Adrenal gland (tissue), 19 donors: ENCODE measurements at places on chromosomes 6 and 20. TPM values are rescaled to one million over a fixed set of nuclear protein-coding genes. Genes with fewer than 3 reads are reported as not detected.
A peak's percentile ranks its signal among the peaks of the same experiment; 100 is the strongest.

GRCh38 chr6:150033207-150033771 lies 8.0 kb upstream of the RAET1L start:
- H3K27ac ChIP-seq, result no peak overlapping the region
- H3K4me1 ChIP-seq, result peaks cover 9% of the 10 kb centered on the region
- no peaks in the 10 kb centered on the region for H3K36me3 ChIP-seq
- H3K27me3 ChIP-seq, result peaks cover 19% of the 10 kb centered on the region
- H3K4me3 ChIP-seq, result no peak overlapping the region
- DNase-seq, result no peak

GRCh38 chr6:170032706-170033309 lies 258.1 kb downstream of the DLL1 start:
- no peak overlapping the region for H3K27ac ChIP-seq
- H3K4me1 ChIP-seq, result no peaks in the 10 kb centered on the region
- no peaks in the 10 kb centered on the region for H3K36me3 ChIP-seq

SNAI1 gene
- 2.6 TPM for polyA plus RNA-seq

SYCP2 gene
- 2.2 TPM for polyA plus RNA-seq

GRCh38 chr6:43907789-43908472 lies 137.9 kb downstream of the VEGFA start:
- H3K27ac ChIP-seq, result no peak overlapping the region
- H3K36me3 ChIP-seq, result no peaks in the 10 kb centered on the region
- H3K4me3 ChIP-seq, result no peak overlapping the region
- no peaks in the 10 kb centered on the region for H3K4me1 ChIP-seq

C6orf163 gene
- polyA plus RNA-seq, result 4.5 TPM

EPPIN gene
- not detected for polyA plus RNA-seq

POLH gene
- 1.5 TPM for polyA plus RNA-seq

GRCh38 chr6:164337024-164337924 lies 922.8 kb downstream of the QKI start:
- H3K4me3 ChIP-seq, result no peak overlapping the region
- no peaks in the 10 kb centered on the region for H3K4me1 ChIP-seq
- DNase-seq, result no peak
- H3K27ac ChIP-seq, result no peak overlapping the region
- H3K36me3 ChIP-seq, result no peaks in the 10 kb centered on the region

DNA sequence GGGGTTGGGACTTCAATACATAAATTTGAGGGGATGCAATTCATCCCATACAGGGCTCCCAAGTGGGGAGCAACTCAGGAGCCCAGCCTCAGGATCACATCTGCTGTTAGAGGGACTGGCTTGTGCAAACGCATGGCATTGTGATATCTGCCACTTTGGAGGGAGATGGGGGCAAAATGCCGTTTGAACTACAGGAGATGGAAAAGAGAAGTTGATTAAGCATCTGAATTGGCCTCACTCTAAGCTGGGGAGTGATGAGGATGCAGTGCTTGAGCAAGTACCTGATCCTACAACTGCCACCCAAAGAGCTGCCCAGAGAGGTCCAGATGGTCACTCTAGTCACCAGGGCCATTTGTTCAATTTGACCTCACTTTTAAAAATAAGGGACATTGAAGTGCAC lies 2.0 kb downstream of the LY86 start:
- H3K36me3 ChIP-seq, result no peaks in the 10 kb centered on the region
- DNase-seq, result no peak
- H3K27me3 ChIP-seq, result no peaks in the 10 kb centered on the region

- no peak overlapping the region for H3K4me3 ChIP-seq
- H3K27me3 ChIP-seq, result no peaks in the 10 kb centered on the region
- no peaks in the 10 kb centered on the region for H3K4me1 ChIP-seq
- H3K27ac ChIP-seq, result no peak overlapping the region
These were observed 51.2 kb upstream of the LYRM2 start for GRCh38 chr6:89689732-89690131.

LSM2 gene
- 42.8 TPM for polyA plus RNA-seq

DNA sequence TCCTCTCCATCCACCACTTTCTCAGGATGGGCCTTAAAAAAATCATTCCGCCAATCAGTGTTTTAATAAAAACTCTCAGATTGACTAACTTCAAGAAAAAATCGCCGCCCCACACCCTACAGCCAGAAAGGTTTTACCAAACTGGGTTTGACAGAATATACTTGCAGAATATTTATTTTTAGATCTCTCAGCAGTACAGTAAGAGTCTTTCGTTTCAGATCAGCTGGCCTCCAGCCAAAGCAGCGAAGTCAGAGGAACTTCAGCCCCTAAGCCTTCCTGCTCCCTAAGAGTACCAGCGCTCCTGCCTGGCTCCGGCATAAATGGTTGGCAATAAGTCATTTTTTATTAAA lies 24.7 kb downstream of the TBC1D7 start:
- no peaks in the 10 kb centered on the region for H3K27me3 ChIP-seq
- H3K4me1 ChIP-seq, result peaks cover 17% of the 10 kb centered on the region
- peak; percentile 84 for DNase-seq
- no peak overlapping the region for H3K4me3 ChIP-seq
- no peak overlapping the region for H3K27ac ChIP-seq

- H3K4me1 ChIP-seq, result peaks cover 11% of the 10 kb centered on the region
- H3K27ac ChIP-seq, result no peak overlapping the region
- DNase-seq, result no peak
- no peak overlapping the region for H3K4me3 ChIP-seq
These were observed 99.2 kb downstream of the EDN3 start for GRCh38 chr20:59399426-59400099.

DNA sequence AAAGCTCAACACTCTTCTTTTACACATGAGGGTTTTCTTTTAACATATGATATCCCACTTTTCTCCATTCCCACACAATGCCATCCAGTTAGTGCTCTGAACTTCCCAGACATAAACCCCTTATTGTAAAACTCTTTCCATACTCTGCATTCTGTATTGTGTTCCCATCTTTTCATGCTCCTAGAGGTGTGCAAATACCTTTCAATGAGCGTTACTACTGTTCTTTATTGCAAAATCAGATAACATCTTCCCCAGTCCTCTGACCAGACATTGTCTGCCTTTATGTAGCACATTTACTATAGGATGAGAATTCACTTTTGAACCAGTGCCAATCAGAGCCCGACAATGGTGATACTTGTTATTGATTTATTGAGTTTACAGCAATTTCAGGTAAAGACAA lies 296.2 kb downstream of the GRIK2 start:
- H3K36me3 ChIP-seq, result no peaks in the 10 kb centered on the region
- H3K4me1 ChIP-seq, result no peaks in the 10 kb centered on the region
- H3K27me3 ChIP-seq, result no peaks in the 10 kb centered on the region
- DNase-seq, result no peak
- no peak overlapping the region for H3K27ac ChIP-seq

GRCh38 chr20:12570371-12570770 lies 438.4 kb upstream of the SPTLC3 start:
- H3K27ac ChIP-seq, result no peak overlapping the region
- no peak overlapping the region for H3K4me3 ChIP-seq
- no peak for DNase-seq
- H3K36me3 ChIP-seq, result no peaks in the 10 kb centered on the region
- H3K4me1 ChIP-seq, result no peaks in the 10 kb centered on the region

CYB5R4 gene
- polyA plus RNA-seq, result 2.9 TPM

BAG2 gene
- 2.6 TPM for polyA plus RNA-seq

- no peak overlapping the region for H3K4me3 ChIP-seq
- no peak overlapping the region for H3K27ac ChIP-seq
- no peaks in the 10 kb centered on the region for H3K27me3 ChIP-seq
- DNase-seq, result no peak
- H3K4me1 ChIP-seq, result no peaks in the 10 kb centered on the region
These were observed 110.1 kb upstream of the GPR6 start for GRCh38 chr6:109867970-109868358.

AVP gene
- polyA plus RNA-seq, result not detected

BAK1 gene
- polyA plus RNA-seq, result 17.3 TPM

DNA sequence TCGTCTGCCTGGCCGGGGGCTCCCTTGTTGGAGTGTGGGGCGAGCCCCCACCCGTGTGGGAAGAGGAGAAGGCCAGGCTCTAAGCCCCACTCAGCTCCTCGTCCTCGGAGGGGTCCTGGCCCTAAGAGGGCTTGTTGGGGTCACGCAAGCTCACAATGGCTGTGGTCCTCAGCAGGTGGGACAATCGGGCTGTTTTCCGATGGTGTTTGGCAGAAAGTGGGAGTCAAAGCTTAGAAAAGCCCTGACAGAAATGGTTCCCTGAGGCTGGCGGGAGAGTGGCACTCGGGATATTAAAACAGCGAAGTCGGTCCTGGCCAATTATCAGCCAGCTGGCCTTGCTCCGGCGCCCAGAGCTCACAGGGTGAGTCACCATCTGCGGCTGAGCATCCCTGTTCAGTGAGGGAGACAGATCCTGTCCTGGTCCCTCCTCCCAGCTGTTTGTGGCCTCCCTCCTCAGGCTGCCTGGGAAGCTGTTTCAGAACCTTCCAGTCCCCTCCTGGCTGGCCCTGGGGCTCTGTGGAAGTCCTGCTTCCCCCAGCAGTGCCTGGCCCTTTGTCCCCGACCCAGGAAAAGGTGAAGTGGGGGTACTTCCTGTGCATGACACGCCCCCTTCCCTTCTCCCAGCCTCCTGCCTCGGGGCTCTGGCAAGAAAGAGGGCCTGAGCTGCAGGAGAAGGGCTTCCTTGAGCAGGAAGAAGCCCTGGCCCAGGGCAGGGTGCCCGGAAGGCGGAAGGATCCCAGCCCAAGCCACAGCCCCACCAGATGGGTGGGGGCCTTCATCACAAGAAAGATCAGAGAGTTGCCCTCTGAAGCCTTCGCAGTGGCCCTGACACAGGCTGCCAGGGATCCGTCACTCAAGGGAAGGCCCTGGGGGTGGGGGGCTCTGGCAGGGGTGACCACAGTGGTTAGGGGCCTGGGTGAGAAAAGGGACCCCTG lies 53.6 kb upstream of the BHLHE23 start:
- no peak overlapping the region for H3K4me3 ChIP-seq
- peak; percentile 28 for DNase-seq
- peaks cover 26% of the 10 kb centered on the region for H3K27me3 ChIP-seq
- H3K4me1 ChIP-seq, result no peaks in the 10 kb centered on the region
- H3K27ac ChIP-seq, result no peak overlapping the region

GDAP1L1 gene
- 2.4 TPM for polyA plus RNA-seq

DNA sequence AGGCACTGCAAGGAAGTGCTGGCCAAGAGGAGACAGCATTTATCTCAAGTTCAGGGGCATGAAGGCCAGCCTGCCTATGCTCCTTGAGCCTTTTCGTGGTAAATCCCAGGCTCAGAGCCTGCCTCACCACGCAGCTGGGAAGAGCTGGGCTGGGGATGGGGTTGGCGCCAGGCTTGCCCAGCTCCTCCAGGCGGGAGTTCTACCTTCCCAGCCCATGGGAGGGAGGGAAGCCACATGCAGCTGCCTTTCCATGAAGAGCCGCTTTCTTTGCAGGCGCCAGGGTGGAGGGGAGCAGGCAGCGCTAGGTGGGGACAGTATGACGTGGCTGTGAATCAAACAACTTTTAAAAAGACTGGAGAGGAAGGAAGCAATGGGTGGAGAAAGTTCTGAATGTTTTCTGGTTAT lies 19.5 kb upstream of the SIRT5 start:
- no peaks in the 10 kb centered on the region for H3K27me3 ChIP-seq
- no peak overlapping the region for H3K4me3 ChIP-seq
- H3K27ac ChIP-seq, result no peak overlapping the region
- no peaks in the 10 kb centered on the region for H3K4me1 ChIP-seq

EYS gene
- polyA plus RNA-seq, result not detected

- no peak overlapping the region for H3K27ac ChIP-seq
- H3K27me3 ChIP-seq, result no peaks in the 10 kb centered on the region
- peaks cover 10% of the 10 kb centered on the region for H3K4me1 ChIP-seq
- DNase-seq, result no peak
- no peaks in the 10 kb centered on the region for H3K36me3 ChIP-seq
These were observed 10.8 kb upstream of the SERPINB1 start for GRCh38 chr6:2852514-2852855.

GRCh38 chr6:12336121-12336971 lies 46.2 kb downstream of the EDN1 start:
- no peak for DNase-seq
- no peaks in the 10 kb centered on the region for H3K36me3 ChIP-seq
- no peaks in the 10 kb centered on the region for H3K4me1 ChIP-seq
- H3K4me3 ChIP-seq, result no peak overlapping the region
- H3K27ac ChIP-seq, result no peak overlapping the region
- no peaks in the 10 kb centered on the region for H3K27me3 ChIP-seq

CAGE1 gene
- polyA plus RNA-seq, result not detected

DNA sequence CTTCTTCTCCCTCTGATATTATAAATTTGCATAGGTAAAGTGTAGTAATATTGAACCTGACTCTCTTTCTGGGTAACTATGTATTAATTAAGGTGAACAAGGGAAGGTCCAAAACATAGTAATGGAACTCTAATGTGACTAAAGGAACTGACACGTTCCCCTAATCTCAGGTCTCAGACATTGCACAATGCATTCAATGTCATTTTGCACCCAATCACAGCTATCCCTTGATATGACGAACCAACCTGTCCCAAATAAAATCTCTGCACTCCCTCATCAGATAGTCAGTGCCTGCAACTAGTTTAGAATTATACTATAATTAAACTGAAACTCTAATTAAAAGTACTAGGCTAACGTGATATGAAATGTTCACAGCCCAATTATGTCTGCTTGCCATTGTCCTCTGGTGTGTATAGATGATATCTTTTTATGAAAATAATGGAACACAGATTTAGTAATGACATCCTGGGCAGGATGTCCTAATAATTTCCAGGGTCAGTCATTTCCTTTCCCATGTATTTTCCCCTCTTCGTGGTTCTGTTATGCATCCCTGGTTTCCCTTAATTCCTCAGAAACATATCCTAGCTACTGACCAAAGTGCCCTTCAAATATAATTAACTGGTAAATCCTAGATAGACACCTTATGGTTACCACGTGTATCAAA lies 36.8 kb downstream of the PTPRK start:
- DNase-seq, result no peak
- H3K4me3 ChIP-seq, result no peak overlapping the region
- no peaks in the 10 kb centered on the region for H3K4me1 ChIP-seq
- H3K27me3 ChIP-seq, result no peaks in the 10 kb centered on the region
- no peak overlapping the region for H3K27ac ChIP-seq
- H3K36me3 ChIP-seq, result no peaks in the 10 kb centered on the region

CRISP2 gene
- polyA plus RNA-seq, result not detected

DNA sequence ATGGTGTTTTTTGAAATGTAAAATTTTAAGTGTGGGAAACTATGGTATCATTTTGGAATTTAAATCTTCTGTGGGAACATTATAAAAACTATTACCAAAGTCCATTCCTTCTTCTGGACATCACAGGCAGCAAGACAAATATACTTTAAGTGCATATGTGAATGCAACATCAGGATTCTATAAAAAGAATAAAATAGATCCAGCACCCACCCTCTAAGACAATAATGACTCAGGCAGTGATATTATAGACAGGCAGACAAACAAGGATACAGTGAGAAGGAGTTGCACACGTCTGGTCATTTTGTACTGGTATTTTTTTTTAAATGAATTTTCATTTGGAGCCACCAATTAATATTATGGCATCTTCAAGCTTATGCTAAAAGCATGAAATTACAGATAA lies 21.1 kb upstream of the NEDD9 start:
- H3K36me3 ChIP-seq, result no peaks in the 10 kb centered on the region
- peaks cover 22% of the 10 kb centered on the region for H3K4me1 ChIP-seq
- no peaks in the 10 kb centered on the region for H3K27me3 ChIP-seq
- DNase-seq, result no peak
- no peak overlapping the region for H3K4me3 ChIP-seq
- H3K27ac ChIP-seq, result no peak overlapping the region
